ENCODE measurements at places on chromosomes 5 and 9.

DNA sequence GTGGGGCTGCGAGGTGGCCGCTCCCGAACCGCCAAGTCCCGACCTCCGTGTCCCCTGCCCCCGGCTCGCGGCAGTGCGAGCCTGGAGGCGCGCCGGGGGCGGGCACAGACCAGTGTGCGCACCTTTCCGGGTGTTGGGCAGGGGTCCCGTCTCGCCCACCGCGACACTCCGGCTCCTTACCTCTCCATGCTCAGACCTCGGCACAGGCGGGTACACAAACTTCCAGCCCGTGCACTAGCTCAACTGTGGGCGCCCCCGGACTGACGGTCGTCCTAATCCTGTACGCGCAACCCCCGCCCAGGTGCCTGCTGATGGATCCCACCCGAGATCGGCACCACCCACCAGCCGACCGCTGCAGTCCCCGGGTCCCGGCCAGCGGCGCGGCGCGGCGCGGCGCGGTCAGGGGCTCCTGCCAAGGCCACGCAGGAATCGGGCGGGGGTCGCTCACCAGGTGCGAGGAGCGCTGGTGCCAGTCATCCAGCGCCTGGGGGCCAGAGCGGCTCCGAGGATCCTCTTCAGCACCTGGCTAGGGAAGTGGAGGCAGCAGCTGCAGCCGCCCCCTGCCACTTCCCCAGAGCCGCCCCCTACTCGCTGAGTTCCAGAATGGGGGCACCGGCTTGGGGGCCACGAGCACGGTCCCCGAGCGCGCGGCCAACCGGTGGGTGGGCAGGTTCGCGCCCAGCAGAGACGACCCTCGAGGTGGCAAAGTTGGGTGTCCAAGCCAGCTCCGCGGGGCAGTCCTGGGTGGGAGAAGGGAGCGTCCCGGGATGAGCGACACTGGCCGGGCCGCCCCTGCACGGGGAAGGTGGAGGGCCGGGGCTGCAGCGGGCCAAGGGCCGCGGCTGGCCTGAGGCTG lies 511 bp downstream of the SEMA5A start:
- no peak for DNase-seq

DNA sequence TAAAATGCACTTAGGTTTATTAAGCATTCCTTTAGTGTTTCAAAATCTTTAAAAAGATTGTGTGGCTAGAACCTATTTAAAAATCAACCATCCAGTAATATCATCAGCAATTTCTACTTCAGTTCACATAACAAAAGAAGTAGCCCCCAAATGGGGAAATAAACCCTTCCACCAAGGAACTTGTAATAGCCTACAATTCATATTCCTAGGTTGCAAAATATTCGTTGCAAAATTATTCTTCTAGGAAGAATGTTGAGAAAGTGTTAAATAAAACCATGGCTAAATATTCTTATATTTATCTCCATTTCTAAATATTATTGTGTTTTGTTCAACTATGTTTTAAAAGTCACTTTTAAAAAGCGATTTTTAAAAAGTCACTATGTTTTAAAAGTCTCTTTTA lies 177.9 kb upstream of the PRLR start:
- no peak for DNase-seq

DNA sequence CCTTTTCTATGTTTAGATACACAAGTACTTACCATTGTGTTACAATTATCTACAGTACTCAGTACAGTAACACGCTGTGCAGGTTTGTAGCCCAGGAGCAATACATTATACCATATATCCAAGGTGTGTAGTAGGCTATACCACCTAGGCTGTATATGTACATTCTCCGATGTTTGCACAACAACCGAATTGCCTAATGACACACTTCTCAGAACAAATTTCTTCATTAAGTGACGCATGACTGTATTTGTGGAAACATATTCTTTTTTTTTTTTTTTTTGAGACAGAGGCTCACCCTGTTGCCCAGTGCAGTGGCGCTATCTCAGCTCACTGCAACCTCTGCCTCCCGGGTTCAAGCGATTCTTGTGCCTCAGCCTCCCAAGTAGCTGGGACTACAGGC lies 4.0 kb upstream of the RAD23B start:
- no peak for DNase-seq

- no peak for DNase-seq
These were observed 68.0 kb downstream of the CACNA1B start for GRCh38 chr9:137945581-137945980.

- DNase-seq, result no peak
These were observed 86.8 kb downstream of the GTF3C4 start for GRCh38 chr9:132757016-132757415.
